Activated CD4-positive, alpha-beta T cell treated with anti-CD3 and anti-CD28 coated beads, Interleukin-2, amount 50 U/mL, for 16 hours (primary cell): ENCODE measurements at places on chromosomes 11 and 22.

GRCh38 chr11:81857386-81857785, 876.3 kb downstream of the FAM181B start:
- DNase-seq, result no peak

DNA sequence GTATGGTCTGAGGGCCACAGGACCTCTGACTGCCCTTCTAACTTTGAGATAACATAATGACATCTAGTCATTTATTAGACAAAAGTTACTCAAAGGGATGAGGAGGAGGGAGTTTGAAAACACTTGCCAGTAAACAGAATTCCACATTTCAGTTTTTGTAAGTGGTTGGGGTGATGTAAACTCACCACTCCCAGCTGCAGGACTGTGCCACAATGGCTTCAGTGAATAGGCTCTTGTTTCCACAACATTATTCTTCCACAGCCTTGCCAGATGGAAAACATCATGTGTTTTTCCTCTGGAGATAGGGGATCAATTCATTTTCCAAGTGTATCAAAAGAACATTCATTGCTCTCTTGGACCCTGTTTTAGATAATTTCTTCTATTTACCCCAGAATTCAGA, 147.2 kb upstream of the BDNF start:
- DNase-seq, result no peak

GRCh38 chr11:123439616-123440015, 9.5 kb downstream of the GRAMD1B start:
- peak; percentile 77 for DNase-seq

- no peak for DNase-seq
Measured at GRCh38 chr11:61922539-61922938, 5.2 kb upstream of the RAB3IL1 start.

DNA sequence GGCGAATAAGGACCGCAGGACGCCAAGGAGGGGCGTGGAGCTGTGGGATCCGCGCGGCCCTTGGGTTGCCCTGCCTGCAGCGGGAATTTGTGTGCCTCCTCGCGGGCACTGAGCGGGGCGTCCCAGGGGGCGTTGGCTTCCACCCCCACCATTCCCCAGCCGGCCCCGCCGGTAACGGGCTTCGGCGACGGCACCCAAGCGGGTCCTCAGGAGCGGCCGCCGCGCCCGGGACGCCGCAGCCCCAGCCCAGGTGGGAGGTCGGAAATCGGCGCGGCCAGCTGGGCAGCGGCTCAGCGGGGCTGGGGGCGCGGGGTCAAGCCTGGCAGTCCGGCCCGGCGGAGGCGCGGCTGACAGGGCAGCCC, 320 bp downstream of the CLTCL1 start:
- DNase-seq, result no peak

DNA sequence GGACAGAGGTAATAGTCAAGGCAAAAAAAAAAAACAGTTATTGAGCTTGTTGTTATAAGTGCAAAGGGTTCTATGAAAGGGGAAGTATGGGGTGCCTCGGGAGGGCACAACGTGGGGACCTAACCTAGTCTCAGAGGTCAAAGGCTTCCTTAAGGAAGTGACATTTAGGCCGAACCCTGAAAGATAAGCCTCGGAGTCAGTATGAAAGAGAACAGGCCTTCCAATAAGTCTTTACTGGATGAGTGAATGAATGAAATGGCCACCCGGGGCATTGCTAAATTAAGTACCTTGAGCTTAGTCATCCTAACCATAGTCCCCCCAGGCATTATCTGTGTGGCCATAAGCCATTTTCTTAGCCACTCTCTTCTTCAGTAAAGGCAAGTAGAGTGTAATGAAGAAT, 19.7 kb downstream of the FLI1 start:
- DNase-seq, result no peak

- no peak for DNase-seq
Measured at GRCh38 chr22:19827341-19828034, 27.2 kb downstream of the GNB1L start.
